Pancreas (tissue), 10 donors: ENCODE measurements at places on chromosomes 6 and 20. TPM values are rescaled to one million over a fixed set of nuclear protein-coding genes. Genes with fewer than 3 reads are reported as not detected.

DNA sequence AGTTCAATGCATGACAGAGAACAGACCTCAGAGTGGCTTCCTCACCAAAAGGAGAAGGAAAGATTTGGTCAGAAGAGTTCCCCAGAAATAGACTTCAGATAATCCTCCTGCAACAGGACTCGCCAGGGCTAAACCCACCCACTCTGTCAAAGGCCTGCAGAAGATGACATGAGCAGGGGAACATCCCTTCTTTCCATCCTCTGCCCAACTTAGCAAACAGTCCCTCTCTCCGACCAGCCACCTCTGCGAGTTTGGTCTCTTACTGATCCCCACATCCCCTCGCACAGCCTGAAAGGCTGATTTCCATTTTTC, 7.5 kb downstream of the NFATC2 start:
- H3K27me3 ChIP-seq, result no peaks in the 10 kb centered on the region
- DNase-seq, result no peak
- H3K36me3 ChIP-seq, result no peaks in the 10 kb centered on the region

GRCh38 chr20:50320901-50321796, 130.5 kb downstream of the CEBPB start:
- H3K4me3 ChIP-seq, result peak overlapping the region; percentile 28
- no peaks in the 10 kb centered on the region for H3K4me1 ChIP-seq
- H3K27me3 ChIP-seq, result no peaks in the 10 kb centered on the region

DNA sequence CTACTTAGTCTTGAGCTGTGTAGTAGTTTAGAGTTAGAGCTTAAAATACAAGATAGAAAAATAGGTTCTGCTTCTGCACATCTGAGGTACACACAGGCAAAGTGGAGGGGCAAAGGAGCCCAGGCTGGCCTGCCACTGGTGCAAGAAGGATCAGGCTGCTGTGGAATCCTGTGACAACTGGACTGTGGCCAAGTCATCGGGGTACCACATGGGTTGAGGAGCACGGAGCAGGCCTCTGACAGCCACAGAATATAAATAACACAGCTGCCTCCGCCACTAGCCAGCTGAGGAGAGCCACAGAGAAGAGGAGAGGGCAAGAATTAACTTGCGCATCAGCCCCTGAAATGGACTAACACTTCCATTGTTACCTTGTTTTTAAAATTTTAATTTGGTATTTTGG, 206.0 kb upstream of the MARCKS start:
- peaks cover 13% of the 10 kb centered on the region for H3K4me1 ChIP-seq
- no peaks in the 10 kb centered on the region for H3K27me3 ChIP-seq
- DNase-seq, result peak; percentile 20
- H3K4me3 ChIP-seq, result no peak overlapping the region

- no peaks in the 10 kb centered on the region for H3K27me3 ChIP-seq
- no peak overlapping the region for H3K27ac ChIP-seq
- no peak for DNase-seq
- H3K4me3 ChIP-seq, result no peak overlapping the region
Measured at GRCh38 chr6:70838907-70839285, 118.0 kb downstream of the B3GAT2 start.

DNA sequence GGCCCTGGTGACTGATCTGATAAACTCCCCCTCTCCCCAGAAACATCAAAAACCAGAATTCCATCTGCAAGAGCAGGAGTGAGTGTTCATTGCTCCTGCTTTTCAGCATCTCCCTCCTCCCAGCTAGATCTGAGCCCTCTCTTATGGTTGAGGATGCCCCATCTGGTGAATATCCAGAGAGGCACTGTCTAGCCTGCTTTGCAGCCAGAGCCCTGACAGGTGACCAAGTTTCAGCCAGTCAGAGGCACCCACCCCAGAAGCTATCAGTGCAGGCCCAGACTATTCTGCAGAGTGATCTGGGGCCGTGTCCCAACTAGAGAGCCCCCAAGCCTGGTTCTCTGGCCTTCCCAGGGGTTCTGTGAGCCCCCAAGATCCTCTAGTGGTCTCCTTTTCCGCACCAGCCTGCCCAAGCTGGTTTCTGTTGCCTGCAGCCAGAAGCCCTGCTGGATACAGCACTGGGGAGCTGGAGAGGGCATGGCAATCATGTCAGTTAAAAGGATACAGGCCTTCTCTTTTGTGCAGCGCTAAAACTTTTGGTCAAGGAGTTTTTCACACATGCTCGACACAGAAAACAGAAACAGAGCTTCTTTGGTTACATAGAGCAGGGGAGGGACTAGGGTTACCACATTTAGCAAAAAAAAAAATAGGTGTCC, 6.6 kb upstream of the BMP7 start:
- H3K27me3 ChIP-seq, result no peaks in the 10 kb centered on the region
- no peaks in the 10 kb centered on the region for H3K4me1 ChIP-seq
- H3K4me3 ChIP-seq, result no peak overlapping the region
- H3K27ac ChIP-seq, result no peak overlapping the region

- H3K27ac ChIP-seq, result no peak overlapping the region
- H3K27me3 ChIP-seq, result no peaks in the 10 kb centered on the region
- H3K4me1 ChIP-seq, result no peaks in the 10 kb centered on the region
- H3K36me3 ChIP-seq, result no peaks in the 10 kb centered on the region
Measured at GRCh38 chr20:40160097-40160550, 528.9 kb downstream of the MAFB start.

- H3K27ac ChIP-seq, result no peak overlapping the region
- no peak for DNase-seq
- H3K27me3 ChIP-seq, result no peaks in the 10 kb centered on the region
- H3K36me3 ChIP-seq, result no peaks in the 10 kb centered on the region
- no peak overlapping the region for H3K4me3 ChIP-seq
Measured at GRCh38 chr6:14889188-14889587, 356.7 kb upstream of the JARID2 start.

Gene EYS
- 0.04 TPM for polyA plus RNA-seq

Gene TRDN
- polyA plus RNA-seq, result 0.21 TPM

Gene IRF4
- 0.04 TPM for polyA plus RNA-seq

Gene SNTA1
- 10.9 TPM for polyA plus RNA-seq

Gene ULBP3
- 0.38 TPM for polyA plus RNA-seq
